ENCODE measurements at places on chromosomes 7 and 10. TPM values are rescaled to one million over a fixed set of nuclear protein-coding genes. Genes with fewer than 3 reads are reported as not detected.

GDF2 gene
- not detected for total RNA-seq

CALML3 gene
- total RNA-seq = not detected

C10orf105 gene
- 0.28 TPM for total RNA-seq

GRID2IP gene
- total RNA-seq = not detected

SYT15 gene
- total RNA-seq = 4.7 TPM

LFNG gene
- total RNA-seq = 3.8 TPM

DOCK4 gene
- 23.7 TPM for total RNA-seq

DNA sequence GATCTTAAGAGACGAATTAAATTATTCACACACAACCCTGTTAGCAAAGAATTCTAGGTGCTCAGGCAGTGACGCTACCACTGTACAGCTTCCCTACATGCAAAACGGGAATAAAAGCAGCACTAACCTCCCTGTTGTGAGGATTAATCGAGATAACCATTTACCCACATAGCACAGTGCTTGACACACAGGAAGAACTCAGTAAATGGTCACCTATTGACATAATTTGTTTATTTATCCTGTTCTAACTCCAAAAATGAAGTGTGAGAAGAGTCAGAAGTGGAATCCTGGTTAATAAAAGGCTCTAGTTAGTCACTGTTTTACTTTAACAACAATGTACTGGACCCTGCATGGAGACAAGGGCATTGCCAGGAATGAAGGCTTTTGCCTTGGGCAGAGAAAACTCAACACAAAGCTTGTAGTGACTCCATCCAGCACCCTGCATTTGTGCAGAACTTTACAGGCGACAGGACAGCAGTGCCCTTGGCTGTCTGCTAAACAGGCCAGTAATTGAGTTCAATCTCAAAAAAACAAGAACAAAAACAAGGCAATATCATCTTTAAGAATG lies 103.8 kb downstream of the SORBS1 start:
- H3K4me1 ChIP-seq = peaks cover 6% of the 10 kb centered on the region
- no peak for DNase-seq
- H3K36me3 ChIP-seq = no peaks in the 10 kb centered on the region
- no peak overlapping the region for H3K27ac ChIP-seq
- no peaks in the 10 kb centered on the region for H3K27me3 ChIP-seq

GRCh38 chr10:58544135-58544534 lies 31.5 kb downstream of the BICC1 start:
- no peak for DNase-seq
- H3K4me1 ChIP-seq = peaks cover 4% of the 10 kb centered on the region
- H3K27ac ChIP-seq = no peak overlapping the region
- no peaks in the 10 kb centered on the region for H3K27me3 ChIP-seq

DNA sequence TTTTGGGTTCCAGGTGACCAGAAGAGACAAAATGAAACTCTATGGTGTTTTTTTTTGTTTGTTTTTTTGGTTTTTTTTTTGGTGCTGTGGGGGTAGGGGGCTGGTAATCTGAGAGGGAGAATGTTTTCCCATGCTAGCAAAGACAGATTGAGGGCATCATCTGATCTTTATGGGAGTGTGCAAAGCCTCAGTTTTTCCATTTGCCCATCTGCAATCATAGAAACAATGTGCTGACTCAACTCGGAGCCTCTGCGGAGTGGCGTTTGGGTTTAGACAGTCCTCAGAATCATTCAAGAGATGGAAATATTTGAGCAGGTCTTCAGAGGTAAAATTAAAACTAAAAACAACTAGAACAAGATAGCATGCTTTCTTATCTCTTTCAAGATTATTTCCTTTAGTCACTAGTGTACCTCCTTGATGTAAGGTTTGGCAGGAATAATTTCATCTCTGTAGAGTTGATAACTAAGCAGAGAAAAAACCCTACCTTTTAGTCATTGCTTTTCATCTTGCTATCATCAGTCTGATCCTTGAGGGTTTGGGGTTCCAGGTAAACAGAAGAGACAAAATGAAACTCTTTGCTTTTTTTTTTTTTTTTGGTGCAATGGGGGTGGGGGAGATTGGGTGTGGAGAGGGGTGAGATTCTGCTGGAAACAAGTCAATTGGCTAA lies 18.0 kb downstream of the CNNM2 start:
- H3K36me3 ChIP-seq = no peaks in the 10 kb centered on the region
- H3K4me3 ChIP-seq = no peak overlapping the region
- DNase-seq = no peak

- DNase-seq = no peak
- H3K36me3 ChIP-seq = no peaks in the 10 kb centered on the region
- H3K4me1 ChIP-seq = peaks cover 10% of the 10 kb centered on the region
Measured at GRCh38 chr7:139680676-139681462, 96.9 kb downstream of the HIPK2 start.

DNA sequence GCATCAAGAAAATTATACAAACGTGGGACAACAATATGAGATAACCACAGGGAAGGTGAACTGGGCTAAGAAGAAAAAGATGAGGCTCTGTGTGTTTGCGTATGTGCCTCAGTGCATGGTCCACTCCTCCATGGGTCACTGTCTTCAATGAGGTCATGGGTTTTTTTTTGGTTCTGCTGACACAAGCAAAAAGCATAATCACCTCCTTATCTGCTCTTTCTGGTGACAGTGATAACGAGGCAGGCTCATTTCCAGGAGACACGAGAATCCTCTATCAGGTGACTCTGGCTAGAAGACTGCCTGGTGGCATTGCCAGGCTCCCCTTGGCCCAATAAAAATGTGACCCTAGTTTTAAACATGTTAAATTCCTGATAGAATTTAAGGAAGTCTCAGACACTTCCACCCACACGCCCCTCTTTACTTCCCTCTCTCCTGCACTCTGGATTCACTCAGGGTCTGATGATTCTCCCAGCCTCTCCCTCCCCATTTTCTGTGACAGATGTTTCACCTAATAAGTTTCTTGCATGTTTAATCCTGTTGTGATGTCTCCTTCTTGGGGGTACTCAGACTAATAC lies 35.3 kb upstream of the CDCA7L start:
- DNase-seq = no peak
- H3K27me3 ChIP-seq = no peaks in the 10 kb centered on the region
- H3K36me3 ChIP-seq = no peaks in the 10 kb centered on the region
- no peak overlapping the region for H3K4me3 ChIP-seq
- H3K27ac ChIP-seq = no peak overlapping the region
- H3K4me1 ChIP-seq = no peaks in the 10 kb centered on the region

GRCh38 chr7:80150611-80151273 lies 16.1 kb downstream of the GNAI1 start:
- H3K27ac ChIP-seq = no peak overlapping the region
- no peak overlapping the region for H3K4me3 ChIP-seq
- no peaks in the 10 kb centered on the region for H3K27me3 ChIP-seq
- DNase-seq = no peak
- no peaks in the 10 kb centered on the region for H3K36me3 ChIP-seq

DNA sequence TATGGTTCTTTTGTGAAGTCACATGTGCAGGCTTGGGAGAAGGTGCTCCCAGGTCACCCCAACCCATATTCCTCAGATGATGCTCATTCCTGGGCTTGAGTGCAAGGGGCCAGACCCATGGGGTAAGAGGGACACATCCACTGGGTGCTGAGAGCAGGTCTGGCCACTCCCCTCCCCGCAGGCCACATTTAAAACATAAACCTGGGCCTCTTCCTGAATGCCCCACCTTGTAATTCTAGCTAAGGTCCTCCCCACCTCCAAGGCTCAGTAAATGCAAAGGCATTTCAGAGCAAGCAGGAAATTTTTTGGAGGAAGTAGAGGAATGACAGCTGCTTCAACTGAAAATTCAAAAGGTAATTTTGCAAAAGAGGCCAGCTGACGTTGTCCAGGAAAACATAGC lies 172.5 kb downstream of the ARHGAP21 start:
- DNase-seq = no peak
- no peaks in the 10 kb centered on the region for H3K36me3 ChIP-seq
- no peaks in the 10 kb centered on the region for H3K27me3 ChIP-seq
- no peak overlapping the region for H3K4me3 ChIP-seq

GRCh38 chr7:5773661-5774086 lies 7.8 kb downstream of the RNF216 start:
- DNase-seq = no peak
- no peaks in the 10 kb centered on the region for H3K36me3 ChIP-seq
- H3K4me3 ChIP-seq = no peak overlapping the region
- peaks cover 2% of the 10 kb centered on the region for H3K4me1 ChIP-seq

GRCh38 chr7:95972523-95972922 lies 200.2 kb downstream of the DYNC1I1 start:
- no peaks in the 10 kb centered on the region for H3K27me3 ChIP-seq
- no peak overlapping the region for H3K4me3 ChIP-seq
- H3K36me3 ChIP-seq = no peaks in the 10 kb centered on the region
- peak overlapping the region; percentile 58 for H3K27ac ChIP-seq

DNA sequence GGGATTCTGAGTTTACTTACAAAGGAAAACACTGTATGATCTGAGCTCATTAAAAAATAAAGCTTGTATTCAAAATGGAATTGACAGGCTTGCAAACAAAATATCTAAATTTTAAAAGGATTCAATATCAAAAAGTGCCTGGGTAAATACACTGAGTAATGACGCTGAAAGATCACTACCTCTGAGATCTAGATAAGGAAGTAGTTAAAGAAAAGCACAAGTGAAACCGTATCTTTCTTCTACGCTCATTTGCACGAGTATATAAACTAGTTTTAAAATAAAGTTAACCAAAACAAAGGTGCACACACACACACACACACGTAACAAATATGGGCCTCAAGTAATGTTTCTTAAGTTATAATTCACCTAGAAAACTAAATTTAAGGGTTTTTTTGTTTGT lies 93.4 kb downstream of the SNX13 start:
- H3K27me3 ChIP-seq = no peaks in the 10 kb centered on the region
- no peaks in the 10 kb centered on the region for H3K4me1 ChIP-seq
- H3K36me3 ChIP-seq = no peaks in the 10 kb centered on the region
- no peak overlapping the region for H3K4me3 ChIP-seq

- H3K27ac ChIP-seq = no peak overlapping the region
- no peak overlapping the region for H3K4me3 ChIP-seq
- no peaks in the 10 kb centered on the region for H3K4me1 ChIP-seq
- H3K36me3 ChIP-seq = no peaks in the 10 kb centered on the region
Measured at GRCh38 chr10:85429126-85429525, 937.5 kb downstream of the GRID1 start.

- H3K27me3 ChIP-seq = no peaks in the 10 kb centered on the region
- H3K4me3 ChIP-seq = no peak overlapping the region
- H3K4me1 ChIP-seq = peaks cover 36% of the 10 kb centered on the region
Measured at GRCh38 chr10:124642088-124642710, 102.0 kb downstream of the FAM53B start.

DNA sequence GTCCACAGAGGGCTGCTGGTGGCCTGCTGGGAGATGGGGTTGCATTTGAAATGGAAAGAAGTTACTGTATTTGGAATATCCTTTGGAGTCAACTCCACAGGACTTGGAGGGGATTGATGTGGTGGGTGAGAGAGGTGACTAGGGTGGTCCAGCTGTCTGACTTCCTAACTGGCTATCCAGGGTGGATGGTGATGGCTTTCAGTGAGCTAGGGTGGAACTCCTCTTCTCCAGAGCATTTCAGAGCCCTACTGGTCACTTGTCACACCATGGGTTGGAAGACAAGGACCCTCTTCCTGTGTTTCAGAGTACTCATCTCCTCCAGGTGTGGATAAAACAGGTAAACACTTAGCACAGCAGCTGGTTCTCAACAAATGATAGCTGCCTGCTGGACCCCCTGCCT lies 3.3 kb upstream of the ADAMTS14 start:
- H3K36me3 ChIP-seq = no peaks in the 10 kb centered on the region
- H3K4me3 ChIP-seq = no peak overlapping the region
- H3K4me1 ChIP-seq = peaks cover 4% of the 10 kb centered on the region
- H3K27me3 ChIP-seq = no peaks in the 10 kb centered on the region

DNA sequence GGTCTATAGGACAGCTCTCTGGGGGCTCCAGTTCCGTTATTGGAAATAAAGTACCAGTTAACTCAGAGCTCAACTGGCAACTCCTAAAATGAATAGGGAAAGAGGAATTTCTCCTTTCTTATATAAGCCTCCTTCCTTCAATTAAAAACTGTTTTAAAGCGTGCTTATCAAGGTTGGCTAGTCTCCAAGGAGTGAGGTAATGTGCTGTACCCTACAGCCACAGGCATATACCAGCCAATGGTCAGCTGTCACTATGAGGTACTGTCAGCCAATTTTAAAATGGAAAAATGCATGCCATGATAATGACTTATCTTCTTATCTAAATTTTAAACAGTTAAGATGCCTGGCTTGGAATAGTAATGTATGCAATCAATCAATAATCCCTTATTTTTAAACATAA lies 76.2 kb downstream of the PLCE1 start:
- no peaks in the 10 kb centered on the region for H3K27me3 ChIP-seq
- H3K4me1 ChIP-seq = no peaks in the 10 kb centered on the region
- no peaks in the 10 kb centered on the region for H3K36me3 ChIP-seq
- no peak overlapping the region for H3K4me3 ChIP-seq

GRCh38 chr10:105837951-105838350 lies 1196.9 kb downstream of the SORCS3 start:
- no peak overlapping the region for H3K27ac ChIP-seq
- H3K27me3 ChIP-seq = no peaks in the 10 kb centered on the region
- DNase-seq = no peak
- no peaks in the 10 kb centered on the region for H3K4me1 ChIP-seq
- peak overlapping the region; percentile 16 for H3K4me3 ChIP-seq

GRCh38 chr10:133555521-133555920 lies 9.9 kb downstream of the SYCE1 start:
- H3K27ac ChIP-seq = no peak overlapping the region
- H3K4me3 ChIP-seq = no peak overlapping the region
- no peaks in the 10 kb centered on the region for H3K36me3 ChIP-seq
- no peak for DNase-seq

- DNase-seq = no peak
- peaks cover 9% of the 10 kb centered on the region for H3K4me1 ChIP-seq
- H3K4me3 ChIP-seq = no peak overlapping the region
Measured at GRCh38 chr7:122847871-122848473, 38.3 kb downstream of the CADPS2 start.

DNA sequence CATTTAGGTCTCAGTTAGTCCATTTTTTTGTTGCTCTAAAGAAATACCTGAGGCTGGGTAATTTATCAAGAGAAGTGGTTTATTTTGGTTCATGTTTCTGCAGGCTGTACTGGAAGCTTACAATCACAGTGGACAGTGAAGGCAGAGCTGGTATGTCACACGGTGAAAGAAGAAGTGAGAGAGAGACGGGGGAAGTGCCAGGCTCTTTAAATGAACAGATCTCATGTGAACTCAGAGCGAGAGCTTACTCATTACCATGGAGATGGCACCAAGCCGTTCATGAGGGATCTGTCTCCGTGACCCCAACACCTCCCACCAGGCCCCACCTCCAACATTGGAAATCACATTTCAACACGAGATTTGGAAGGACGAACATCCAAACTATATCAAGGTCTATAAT lies 18.9 kb upstream of the PNLIPRP3 start:
- no peak overlapping the region for H3K4me3 ChIP-seq
- DNase-seq = no peak
- no peaks in the 10 kb centered on the region for H3K36me3 ChIP-seq
- H3K27me3 ChIP-seq = no peaks in the 10 kb centered on the region
- no peaks in the 10 kb centered on the region for H3K4me1 ChIP-seq
- no peak overlapping the region for H3K27ac ChIP-seq

Measured in ovary (tissue), 10 donors.